D341Med (cell line): ENCODE measurements at places on chromosomes 12 and 14.
A peak's percentile ranks its signal among the peaks of the same experiment; 100 is the strongest.

- no peak for DNase-seq
Measured at GRCh38 chr12:131133015-131133905, 179.6 kb downstream of the ADGRD1 start.

- DNase-seq: no peak
Measured at GRCh38 chr12:72472350-72472749, 200.2 kb downstream of the TRHDE start.

DNA sequence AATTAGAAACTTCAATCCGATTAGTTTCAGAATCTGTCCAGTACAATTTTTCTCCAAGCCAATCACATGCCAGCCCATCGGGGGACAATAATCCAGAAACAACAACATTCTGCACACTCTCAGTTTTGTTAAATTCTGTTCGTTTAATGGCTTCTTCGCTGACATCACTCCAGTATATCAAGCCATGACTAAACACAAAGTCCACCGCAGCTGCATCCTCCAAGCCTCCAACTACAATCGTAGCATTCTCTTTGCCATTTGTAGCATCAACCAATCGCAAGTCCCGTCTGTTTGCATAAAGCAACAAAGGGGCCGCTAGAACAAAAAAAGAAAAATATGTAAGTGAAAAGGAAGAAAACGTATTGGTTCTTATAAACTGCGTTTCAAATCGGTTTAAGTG, 22.5 kb downstream of the LRP6 start:
- no peak for DNase-seq

- DNase-seq: no peak
Measured at GRCh38 chr14:74924061-74924460, 1.0 kb upstream of the RPS6KL1 start.

DNA sequence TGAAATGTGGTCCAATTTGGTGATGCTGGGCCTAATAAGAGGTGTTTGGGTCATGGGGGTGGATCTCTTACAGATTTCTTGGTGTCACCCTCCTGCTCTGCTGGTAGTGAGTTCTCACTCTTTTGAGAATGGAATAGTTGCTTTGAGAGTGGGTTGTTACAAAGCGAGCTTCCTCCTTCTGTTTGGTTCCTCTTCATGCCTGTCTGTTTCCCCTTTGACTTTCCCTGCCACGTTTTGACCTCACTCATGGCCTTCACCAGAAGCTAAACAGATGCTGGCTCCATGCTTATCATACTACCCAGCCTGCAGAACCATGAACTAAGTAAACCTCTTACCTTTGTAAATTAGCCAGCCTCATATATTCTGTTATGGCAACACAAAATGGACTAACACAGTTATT, 57.7 kb upstream of the LDHB start:
- DNase-seq: no peak

DNA sequence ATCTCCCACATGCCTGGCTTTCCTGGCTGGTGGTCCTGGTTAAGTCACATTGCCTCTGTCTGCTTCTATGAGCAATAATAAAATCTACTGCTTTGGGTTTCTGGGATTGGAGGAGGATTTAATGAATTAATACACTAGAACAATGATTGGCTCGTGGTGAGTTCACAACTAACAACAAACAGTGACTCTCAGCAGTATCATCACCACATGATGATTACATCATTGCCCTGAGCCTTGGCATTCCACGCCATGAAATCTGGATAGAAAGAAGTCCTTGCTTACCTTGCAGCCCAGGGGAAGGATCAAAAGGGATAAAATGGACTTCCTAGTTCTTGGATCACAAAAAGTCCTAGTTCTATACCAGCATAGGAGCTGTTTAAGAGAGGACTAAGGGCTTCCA, 1069.0 kb downstream of the VRK1 start:
- DNase-seq: no peak

- no peak for DNase-seq
Measured at GRCh38 chr12:7161327-7161726, 28.2 kb upstream of the PEX5 start.

- no peak for DNase-seq
Measured at GRCh38 chr12:65934480-65935115, 110.3 kb downstream of the HMGA2 start.

- DNase-seq: no peak
Measured at GRCh38 chr12:59036973-59037762, 116.9 kb upstream of the LRIG3 start.

GRCh38 chr14:61280526-61281185, 482 bp downstream of the TMEM30B start:
- no peak for DNase-seq

GRCh38 chr12:49331380-49332222, 5.4 kb downstream of the C1QL4 start:
- peak; percentile 78 for DNase-seq

- DNase-seq: no peak
Measured at GRCh38 chr12:115511305-115511704, 766.2 kb downstream of the MED13L start.

GRCh38 chr14:73457924-73458182, 493 bp downstream of the NUMB start:
- no peak for DNase-seq

GRCh38 chr12:120194534-120195395, at the start of gene GCN1:
Gene GCN1, minus strand, starts transcription at chr12:120194715. Its CDS starts 18 bp downstream, at chr12:120194697.
- peak; percentile 94 for DNase-seq

- DNase-seq: no peak
Measured at GRCh38 chr12:12792421-12792820, 7.0 kb downstream of the APOLD1 start.

DNA sequence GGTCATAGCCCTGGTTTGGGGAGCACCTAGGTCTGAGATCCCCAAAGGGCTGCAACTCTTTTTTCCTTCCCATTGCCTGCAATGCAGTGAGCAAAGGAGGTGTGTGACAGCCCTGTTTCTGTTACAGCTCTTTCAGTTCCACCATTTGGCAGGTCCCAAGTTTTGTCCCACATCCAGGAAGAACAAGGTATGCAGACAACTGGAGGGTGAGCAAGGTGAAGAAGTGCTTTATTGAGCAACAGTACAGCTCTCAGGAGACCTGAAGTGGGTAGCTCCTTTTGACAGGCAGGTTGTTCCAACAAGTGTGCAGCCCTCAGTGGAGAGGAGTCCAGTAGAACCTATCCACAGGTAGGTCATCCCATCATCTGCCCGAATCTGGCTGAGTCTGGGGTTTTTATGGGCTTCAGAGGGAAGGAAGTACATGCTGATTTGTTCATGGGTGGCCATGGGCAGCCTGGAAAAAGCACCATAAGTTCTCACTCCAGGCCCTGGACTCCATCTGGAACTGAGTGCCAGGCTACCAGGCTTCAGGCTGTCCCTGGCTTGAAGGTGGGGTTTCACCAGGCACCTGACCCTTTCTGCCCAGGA, 62.8 kb upstream of the NAV3 start:
- no peak for DNase-seq

- no peak for DNase-seq
Measured at GRCh38 chr12:39062266-39062996, 157.0 kb upstream of the CPNE8 start.

GRCh38 chr14:95683793-95684192, 2.4 kb upstream of the TCL1B start:
- DNase-seq: no peak

DNA sequence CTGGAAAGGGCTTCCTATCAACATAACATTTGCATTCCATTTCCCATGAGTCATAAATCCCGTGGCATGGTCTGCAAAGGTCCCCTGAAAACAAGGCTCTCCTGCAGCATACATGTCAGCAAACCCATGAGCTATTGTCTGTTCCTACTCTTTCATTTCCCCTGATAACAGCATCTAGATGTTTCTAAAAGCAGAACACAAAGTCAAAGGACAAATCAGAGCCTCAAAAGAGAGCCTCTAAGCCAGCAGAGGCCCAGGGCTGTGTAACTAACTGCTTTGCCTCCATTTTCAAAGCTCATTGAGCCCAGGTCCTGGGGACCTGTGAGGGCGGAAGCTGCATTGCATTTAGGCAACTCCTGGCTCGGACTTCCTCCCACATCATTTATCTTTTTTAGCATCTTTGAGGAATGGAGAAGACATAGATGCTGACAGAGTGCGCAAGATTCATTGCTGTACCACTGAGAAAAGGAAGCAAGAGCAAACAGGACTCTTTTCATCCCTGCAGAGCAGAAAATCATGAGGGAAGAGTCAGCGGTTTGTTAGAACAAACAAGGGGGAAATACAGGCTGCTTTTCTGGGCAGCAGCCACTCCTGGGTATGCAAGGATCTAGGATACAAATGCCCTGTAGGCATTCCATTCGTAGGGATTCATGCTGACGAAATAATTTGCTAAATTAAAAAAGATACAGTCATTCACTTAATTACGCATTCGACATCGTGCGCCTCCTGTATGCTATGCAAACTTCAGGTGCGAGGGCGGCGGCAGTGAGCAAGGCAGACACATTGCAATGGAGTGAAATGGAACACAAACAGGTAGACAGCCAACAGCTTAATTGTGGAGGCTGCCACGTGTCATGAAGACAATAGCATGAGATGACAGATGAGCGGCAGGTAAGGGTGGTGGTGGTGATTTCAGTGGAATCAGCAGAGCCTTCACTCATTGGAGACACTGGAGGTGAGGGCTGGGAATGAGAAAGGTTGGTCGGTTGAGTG, 131.0 kb downstream of the TMEM132D start:
- no peak for DNase-seq

DNA sequence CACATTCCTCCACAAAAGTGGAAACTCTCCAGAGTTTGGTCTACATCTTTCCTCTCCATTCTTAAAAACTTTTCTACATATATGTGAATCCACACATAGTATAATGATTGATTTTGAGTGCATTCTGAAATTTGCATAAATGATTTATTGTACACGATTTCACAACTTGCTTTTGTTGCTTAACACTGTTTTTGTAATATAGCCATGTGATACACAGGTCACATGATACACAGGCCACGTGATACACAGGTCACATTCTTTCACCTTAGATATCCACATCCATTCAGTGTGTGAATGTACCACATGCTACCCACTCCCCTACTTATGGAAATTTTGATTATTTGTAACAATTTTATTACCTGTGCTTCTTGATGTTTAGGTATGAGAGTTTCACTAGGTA, 319.1 kb downstream of the ZFP36L1 start:
- no peak for DNase-seq

DNA sequence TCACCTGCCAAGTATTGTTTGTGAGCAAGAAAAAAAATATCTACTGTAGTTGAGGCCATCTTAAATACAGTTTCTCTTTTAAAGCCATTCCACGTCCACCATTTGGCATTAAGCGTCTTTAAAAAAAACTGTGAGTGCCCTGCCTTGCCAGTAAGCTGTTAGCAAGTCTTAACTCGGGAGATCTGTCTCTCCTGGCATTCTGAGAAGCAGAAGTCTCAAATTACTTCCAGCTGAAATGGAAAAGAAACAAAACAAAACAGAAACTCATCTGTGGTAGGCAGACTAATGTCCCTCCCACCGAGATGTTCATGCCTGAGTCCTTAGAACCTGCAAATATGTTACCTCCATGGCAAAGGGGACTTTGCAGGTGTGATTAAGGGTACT, 126.2 kb downstream of the CRADD start:
- DNase-seq: no peak

DNA sequence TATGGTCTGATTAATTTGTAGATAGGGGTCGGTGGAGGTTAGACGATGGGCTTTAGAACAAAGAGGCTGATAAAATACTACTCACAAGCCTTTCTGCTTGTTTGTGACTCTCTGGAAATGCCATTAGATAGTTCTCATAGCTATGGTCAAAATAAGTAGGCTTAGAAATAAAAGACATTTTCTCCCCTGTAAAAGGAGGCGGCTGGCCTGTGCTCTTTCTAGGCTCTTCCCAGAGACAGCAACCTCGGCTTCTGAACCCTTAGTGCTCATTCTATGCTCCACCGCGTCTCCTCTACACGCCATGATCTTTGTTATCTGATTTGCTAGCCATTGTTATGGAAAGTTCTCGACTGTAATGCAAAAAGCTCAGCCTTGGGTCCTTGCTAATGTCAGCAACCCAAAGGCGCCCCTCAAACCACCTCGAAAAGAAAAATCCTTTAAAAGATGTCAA, 64.5 kb downstream of the CRADD start:
- no peak for DNase-seq

DNA sequence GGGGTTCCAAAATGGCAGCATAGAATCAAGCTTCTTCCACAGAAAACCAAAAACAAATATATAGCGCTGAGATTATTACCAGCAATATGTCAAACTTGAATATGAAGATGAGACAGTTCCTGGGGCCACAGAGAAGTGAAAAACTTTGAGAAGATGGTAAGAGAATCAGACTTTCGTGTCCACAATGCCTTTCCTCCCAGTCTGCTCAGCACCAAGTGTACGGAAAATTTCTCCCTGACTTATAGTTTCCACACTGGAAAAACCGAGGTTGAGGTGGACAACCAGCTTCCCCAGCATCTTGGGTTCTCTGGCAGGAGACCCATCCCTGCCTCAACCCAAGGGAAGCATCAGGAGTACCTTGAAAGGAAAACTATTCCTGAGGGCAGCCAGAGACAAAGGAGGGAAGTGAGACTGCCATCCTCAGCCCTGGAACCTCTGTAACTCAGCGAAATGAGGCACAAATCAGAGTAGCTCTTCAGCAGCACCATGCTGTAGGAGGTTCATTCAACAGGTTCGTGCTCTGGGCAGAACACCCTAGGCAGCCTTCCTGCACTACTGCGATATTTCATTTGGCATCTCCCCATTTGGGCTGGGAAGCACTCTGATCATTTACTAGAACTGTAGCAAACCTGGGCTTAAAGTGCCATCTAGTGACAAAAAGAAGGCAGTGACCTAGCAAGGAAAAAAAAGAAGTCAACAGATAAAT, 52.4 kb upstream of the CAPRIN2 start:
- peak; percentile 63 for DNase-seq

DNA sequence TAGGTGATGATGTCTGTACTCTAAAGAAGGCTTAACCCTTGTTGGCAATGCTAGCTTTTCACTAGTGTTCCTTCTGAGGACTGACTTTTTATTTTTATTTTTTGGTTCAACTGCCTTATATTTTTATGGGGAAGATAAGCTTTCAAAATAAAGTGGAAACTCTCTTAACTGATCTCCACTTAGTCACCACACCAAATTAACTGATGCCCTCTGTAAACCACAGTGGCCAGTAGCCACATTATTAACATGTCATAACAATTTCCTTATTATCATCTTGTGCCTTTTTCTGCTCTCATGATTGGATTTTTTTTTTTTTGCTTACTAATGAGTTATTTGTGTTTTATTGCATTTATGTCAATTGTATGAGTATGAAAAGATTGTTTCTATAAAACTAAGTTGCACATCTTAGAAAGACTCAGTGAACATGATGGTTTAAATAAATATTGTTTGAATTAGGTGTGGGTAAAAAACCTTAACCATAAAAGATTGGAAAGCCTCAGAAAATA, 56.9 kb downstream of the SCFD1 start:
- no peak for DNase-seq

DNA sequence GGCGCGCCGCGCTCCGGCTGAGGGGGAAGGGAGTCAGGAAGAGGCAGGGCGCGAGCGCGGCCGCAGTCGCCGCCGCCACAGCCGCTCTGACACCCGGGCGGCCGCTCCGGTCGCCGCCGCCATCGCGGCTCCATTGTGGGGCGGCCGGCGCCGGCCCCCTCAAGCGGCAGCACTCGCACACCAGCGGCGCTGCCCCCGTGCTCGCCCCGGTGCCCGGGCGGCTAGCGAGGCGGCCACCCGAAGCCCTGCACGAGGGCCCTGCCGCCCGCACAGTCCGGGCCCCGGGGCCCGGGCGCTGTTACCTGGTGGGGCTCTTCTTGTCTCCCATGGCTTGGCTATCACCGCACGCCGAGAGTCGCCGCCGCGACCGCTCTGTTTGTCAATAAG, 202 bp downstream of the YAF2 start:
- DNase-seq: no peak
